GM06990 (cell line): ENCODE measurements at places on chromosomes 2 and 18.

GRCh38 chr2:71606244-71606643 is 152.9 kb downstream of the DYSF start:
- no peak for DNase-seq

- DNase-seq, result no peak
Measured at GRCh38 chr2:195848119-195848899, 191.3 kb downstream of the SLC39A10 start.

DNA sequence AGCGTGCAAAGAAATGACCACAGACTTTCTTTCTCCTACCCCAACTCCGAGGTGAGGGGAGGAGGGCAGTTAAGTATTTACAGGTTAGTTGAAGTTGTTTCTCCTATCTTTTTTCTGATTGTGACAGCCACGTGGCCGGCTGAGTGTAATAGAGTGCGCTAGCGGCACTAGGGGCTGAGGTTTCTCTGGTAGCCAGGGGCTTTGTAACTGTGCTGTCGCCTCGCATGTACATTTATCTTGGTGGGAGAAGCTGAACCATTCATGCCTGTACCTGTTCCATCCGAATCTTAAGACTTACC is 214.1 kb upstream of the STON1 start:
- no peak for DNase-seq

GRCh38 chr2:128452024-128452411 is 133.3 kb upstream of the HS6ST1 start:
- DNase-seq, result no peak

DNA sequence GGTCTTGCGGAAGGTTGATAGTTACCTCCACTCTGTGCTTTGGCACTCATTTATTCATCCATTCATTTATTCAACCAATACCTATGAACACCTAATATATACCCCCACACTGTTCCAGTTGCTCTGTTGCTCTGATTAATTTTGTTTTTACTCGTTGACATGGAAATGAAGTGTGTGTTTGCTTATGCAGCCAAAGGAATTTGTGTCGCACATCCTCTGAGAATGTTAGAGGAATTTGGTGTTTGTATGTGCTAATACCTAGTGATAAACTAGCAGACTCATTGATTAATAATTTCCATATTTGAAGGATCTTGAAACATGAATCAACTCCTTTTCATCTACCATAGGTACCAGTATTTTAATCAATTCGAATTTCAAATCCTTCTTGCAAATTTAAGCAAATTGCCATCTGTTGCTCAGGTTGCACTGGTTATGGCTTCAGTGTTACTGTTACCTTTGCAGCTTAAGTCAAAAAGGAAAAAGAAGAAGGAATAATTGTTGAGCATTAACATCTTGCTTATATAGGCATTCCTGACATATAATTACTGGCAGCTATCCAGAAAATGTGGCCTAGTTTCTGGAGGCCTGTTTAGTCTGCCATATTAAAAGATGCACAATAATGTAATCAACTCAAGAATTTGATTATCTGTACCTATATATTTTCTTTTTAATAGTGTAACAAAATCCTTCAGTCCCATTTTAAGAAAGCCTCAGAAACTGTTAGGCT is 25.7 kb upstream of the CRIM1 start:
- no peak for DNase-seq

- DNase-seq, result no peak
Measured at GRCh38 chr2:173760553-173760952, 204.6 kb downstream of the SP3 start.

DNA sequence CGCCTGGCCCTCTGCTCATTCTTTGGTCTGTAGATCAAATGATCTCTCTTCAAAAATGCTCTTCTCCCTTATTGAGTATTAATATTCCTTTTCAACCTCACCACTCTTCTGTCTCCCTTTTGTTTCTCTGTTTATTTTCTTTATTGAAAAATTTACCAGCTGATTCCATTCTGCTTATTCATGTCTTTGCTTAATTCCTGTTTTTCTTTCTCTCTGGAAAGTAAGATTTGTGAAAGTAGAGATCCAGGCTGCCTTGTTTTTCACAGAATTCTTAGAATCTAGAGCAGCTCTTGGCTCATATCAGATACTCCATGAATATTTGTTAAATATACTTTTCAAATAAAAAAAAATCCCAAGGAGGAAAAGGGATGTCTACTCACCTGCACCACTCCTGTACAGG is 157.0 kb downstream of the DOCK10 start:
- DNase-seq, result no peak

GRCh38 chr2:237533668-237534161 is 32.7 kb upstream of the PRLH start:
- no peak for DNase-seq

DNA sequence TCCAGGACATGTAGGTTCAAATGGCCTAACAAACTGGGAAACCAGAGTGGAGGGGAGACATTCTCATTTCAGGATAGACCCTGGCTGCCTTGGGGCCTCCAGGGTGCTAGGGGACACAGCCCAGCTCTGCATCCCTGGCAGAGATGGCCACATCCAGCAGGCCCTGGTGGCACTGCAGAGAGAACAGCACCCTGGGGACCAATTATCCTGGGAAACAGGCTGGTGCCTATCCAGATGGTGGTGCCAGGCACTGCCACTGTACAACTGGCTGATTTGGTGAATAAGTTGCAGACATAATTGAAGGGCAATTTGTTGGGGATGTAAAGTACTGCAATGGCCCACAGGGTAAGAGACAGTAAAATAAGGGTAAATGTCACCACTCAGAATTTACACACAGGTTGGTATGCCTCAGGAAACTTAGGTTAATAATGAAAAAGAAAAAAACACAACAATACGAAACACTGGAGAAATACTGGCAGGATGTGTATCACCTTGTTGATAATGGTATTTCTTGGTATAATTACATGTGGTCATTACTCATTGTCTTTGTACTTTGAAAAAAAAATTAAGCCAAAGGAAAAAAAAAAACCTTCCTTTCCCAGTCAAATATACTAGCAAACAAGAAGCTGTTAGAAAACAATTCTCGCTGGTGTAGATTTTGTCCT is 12.8 kb upstream of the SFTPB start:
- DNase-seq, result no peak

DNA sequence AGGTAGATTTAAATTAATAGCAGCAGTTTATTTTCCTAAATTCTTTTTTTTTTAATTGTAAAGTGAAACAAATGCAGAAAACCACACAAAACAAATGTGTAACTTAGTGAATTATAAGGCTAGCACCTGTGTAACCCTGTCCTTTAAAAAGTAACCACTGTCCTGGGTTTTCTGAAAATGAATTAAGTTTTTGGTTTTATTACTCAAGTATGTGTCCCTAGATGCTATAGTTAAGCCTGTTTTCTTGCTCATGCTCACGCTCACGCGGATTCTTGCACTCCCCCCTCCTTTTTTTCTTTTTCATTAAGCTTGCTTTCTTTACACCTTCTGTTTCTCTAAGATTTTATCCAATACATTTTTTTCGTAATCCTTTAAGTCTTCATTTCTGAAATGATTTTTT is 207.7 kb upstream of the STON1 start:
- no peak for DNase-seq

GRCh38 chr18:35707674-35708073 is 126.1 kb downstream of the GALNT1 start:
- no peak for DNase-seq
